NCI-H774 (cell line): ENCODE measurements at places on chromosomes 2 and 18.

DNA sequence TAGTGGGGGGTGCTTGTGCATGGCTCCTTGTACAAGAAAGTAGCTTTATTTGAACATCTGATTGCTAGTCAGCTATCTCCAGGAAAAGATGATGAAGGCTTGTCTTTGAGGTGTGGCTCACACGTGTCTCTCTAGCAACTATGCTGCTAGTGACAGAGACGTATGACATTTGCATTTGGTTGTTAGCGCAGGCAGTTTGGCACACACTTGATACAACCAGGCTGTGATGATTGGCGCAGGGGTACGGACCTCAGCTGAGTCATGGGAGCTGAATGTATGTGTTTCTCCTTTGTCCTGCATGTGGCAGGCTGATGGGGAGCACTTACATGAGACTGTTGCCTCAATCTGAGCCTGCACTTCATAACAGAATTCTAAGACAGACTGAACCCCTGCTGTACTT, 29.6 kb downstream of the PTCD3 start:
- no peak for DNase-seq

DNA sequence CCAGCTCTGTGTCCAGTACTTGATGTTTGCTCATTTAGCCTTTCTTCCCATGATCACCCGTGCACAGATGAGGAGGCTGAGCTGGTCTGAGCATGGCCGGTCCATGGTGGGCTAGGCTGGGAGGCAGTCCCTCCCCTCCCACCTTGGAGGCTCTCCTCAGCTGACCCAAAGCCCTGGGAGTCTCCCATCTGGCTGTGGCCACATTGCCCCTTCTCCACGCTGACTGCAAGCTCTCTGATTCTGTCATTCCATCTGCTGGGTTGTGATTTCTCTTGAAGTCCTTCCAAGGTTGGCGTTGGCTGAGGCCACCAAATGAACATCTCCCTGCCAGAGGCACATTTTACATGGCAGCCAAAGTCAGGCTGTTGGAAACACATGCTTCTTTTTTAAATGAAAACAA, 44.0 kb downstream of the ACKR3 start:
- DNase-seq: no peak

DNA sequence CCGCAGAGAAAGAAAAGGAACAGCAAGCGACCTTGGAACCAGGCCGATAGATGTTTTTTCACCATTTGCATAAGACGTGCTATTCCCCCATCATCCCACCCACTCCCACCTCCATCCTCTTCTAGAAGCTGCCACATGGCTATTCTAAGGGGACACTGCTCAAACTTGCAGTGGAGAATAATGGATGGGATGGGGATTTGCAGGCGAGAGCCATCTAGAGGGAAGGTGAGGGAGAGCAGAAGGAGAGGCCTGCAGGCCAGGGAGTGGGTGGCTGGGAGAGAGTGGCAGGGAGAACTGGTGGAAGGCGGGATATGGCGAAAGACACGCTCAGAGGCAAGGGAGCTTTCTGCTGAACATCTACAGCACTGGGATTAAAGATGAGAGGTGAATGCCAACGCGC, 84.9 kb downstream of the MAPK4 start:
- DNase-seq: no peak

DNA sequence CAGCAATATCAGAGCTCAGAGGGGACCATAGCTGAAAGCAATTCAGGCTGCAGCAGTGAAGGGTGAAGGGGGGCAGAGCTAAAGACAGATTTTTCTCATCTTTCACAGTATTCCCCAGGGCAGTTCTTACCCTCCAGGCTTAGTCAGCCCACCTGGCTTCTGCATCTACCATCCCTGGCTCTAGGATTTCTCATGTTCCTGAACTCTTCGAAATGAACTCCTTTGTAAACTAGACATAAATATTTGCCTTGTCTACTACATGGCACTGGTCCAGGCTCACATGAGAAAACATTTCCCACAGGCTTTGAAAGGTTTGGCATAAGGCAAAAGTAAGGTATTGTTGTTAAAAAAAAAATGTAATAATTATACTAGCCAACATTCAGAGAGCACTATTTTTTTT, 23.6 kb upstream of the NEB start:
- peak; percentile 22 for DNase-seq

DNA sequence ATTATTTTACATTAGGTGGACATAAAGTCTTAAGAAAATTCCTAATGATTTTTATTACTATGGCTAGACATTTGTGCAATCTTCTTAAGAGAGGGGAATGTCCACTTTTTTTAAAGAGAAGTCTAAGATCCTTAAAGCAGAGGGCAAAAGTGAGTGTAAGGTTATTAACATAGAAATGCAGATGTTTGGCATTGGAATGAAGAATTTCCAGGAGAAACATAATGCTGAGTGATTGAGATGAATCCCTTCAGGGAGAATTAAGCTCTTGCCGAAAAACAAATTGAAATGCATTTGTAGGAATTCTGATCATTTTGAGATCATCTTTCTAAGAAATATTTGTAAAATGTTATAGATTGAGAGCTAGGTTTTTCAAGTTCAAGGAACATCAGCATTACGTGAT, 15.0 kb downstream of the FAM124B start:
- DNase-seq: no peak

DNA sequence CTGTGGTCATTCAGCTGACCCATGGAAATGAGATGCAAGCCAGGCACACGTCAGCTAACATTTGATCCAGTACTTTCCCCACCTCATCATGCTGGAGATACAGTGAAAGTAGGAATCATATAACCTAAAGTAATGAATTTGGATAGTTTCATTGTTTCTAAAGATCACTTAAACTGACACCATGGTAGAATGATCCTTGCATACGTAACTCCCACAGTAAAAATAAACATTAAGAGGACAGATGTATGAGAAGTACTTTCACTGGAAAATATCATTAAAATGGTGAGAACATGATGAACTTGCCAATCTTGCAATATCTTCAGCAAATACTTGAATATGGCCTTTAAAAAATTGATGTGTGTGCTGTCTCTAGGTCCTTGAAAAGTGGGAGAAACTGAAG, 85.4 kb downstream of the MAIP1 start:
- DNase-seq: no peak

DNA sequence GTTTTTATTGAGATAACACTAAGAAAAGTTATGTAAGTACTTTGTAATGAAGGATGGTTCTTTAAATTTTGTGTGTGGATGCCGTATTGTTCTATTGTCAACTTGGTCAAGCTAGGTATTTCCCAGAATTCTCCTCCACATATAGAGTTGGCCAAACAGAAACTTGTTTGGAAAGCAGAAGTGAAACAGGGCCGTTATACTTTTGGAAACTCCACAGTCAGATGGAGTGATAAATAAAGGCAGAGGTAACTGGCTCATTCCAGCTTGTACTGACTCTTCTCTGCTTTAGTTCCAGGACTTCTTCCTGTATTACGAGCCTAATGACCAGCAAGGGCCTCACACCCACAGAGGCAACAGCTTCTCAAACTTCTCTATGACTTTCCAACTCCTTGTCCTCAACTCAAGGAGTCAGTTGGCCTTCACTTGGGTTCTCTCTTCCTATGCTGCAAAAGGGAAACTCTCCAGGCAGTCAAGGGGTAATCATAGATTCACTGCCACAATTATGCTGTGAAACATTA, 16.4 kb upstream of the STARD7 start:
- DNase-seq: no peak

DNA sequence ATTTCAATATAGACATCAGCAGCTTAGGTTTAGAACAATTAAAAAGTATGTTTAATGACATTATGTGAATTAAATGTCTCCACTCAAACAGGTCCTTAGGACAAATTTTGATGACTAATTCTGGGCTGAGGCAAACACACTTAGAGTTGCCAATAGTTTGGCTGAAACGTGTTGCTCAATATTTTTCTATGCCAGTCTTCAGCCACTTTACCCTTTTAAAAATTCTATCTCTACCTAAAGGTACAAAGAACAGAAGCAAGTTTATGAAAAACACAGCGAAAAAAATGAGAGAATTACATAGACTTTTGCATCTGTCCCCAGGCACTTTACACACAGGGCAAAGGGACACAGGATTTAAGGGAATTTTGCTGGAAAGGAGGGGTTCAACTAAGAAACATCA, 4.5 kb downstream of the IDH1 start:
- DNase-seq: no peak

- no peak for DNase-seq
Observed at GRCh38 chr2:16127276-16127940, 187.1 kb downstream of the MYCN start.

DNA sequence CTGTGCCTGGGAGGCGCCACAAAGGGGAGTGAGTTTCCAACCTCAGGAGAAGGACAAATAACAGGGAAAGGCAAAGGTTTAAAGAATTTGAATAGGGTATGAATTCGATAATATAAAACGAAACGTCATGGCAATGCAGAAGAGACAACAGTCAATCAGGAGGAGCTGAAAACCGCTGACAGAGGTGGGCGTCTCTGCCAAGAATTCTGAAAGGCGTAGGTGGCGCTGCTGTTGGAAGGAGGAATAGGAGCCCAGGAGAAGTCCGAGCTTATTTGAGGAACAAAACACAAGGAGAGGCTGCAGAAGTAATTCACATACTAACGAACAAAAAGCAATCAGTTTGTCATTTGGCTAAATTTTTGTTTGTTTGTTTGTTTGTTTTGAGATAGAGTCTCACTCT, 485.8 kb upstream of the POU3F3 start:
- no peak for DNase-seq

GRCh38 chr2:27081984-27082772, 3.8 kb downstream of the EMILIN1 start:
- DNase-seq: no peak

DNA sequence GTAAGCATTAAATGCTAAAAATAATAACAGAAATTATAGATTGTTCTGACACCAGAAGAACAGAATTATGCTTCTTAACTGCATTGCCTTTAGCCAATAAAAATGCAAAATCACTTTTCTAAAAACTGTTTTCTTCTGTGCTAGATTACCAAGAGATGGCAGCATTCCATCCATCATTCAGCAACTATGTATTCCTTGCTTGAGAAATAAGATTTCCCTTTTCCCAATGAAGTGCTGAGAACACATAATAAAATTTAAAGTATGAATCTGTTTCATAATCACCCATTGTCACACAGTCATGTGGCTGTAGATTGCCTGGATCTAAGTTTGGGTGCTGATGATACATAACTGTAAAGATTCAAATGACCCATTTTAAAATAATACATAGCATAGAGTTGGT, 504.2 kb downstream of the TDRD15 start:
- no peak for DNase-seq

- no peak for DNase-seq
Observed at GRCh38 chr18:9290156-9290555, 44.4 kb upstream of the TWSG1 start.

GRCh38 chr2:164625378-164625971, 4.2 kb upstream of the GRB14 start:
- no peak for DNase-seq

DNA sequence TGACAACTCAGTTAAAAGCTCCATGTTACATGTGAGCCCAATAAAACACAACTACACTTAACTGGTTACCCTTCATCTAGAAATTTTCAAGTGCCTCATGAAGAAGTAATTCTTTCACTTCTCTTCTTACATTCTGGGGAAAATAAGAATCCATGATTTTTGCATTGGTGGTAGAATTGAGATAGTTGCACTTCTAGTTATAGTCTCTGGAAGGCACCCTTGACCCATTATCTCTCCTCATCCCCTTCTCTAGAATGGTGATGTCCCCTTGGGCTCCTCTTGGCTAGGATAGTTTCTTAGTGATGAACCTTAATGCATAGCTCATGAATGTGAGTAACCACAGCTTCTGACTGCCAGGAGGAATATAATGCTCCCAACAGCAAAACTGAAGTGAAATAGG, 3.6 kb downstream of the LGALSL start:
- no peak for DNase-seq

- no peak for DNase-seq
Observed at GRCh38 chr18:9765501-9765900, 57.4 kb downstream of the RAB31 start.

DNA sequence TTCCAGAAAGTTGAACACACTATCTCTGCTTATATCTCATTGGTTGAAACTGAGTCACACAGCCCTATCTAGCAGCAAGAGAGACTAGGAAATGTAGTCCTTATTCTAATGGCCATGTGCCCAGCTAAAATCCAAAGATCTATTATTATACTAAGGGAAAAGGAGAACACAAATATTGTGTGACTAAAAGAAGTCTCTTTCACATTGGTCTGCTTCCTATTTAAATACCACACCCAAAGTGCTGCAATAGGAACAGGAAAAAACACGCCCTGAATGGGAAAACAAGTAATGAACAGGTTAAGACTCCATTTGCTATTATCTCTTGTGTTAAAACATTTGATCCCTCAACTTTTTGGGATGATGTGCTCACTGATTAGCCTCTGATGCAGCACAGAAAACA, 86.8 kb upstream of the BARD1 start:
- DNase-seq: no peak

DNA sequence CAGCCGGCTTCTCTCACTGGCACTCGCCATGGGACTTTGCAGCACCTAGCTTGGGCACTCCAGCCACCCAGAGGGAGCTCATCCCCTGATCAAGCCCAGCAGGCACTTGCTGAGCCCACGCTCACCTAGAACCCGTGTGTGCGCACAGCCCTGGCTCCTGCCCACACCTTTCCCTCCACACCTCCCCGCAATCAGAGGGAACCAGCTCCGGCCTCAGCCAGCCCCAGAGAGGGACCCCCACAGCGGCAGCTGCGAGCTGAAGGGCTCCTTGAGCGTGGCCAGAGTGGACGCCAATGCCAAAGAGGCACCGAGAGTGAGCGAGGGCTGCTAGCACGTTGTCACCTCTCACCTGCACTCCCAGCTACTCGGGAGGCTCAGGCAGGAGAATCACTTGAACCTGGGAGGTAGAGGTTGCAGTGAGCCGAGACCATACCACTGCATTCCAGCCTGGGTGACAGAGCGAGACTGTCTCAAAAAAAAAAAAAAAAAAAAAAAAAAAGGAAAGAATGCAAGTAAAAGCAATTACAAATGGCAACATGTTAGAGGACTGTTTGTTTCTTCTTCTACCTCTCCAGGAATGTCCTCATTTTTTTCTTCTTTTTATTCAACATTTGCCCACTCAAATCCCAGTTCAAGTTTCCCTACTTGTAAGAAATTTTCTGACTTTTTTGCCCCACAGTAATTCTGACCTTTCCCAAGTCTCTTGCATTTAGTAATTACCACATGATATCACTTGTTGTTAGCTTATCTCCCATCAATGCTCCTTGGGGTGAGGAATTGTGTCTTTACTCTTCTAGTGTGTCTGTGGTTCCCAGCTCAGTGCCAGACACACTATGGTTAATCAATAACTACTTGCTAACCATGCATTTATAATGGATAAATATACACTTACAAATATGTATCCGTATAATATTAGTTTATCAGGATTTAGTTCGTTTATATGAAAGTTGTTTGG, 40.6 kb upstream of the ST3GAL5 start:
- DNase-seq: no peak
